ENCODE measurements at places on chromosomes 7 and 10.

DNA sequence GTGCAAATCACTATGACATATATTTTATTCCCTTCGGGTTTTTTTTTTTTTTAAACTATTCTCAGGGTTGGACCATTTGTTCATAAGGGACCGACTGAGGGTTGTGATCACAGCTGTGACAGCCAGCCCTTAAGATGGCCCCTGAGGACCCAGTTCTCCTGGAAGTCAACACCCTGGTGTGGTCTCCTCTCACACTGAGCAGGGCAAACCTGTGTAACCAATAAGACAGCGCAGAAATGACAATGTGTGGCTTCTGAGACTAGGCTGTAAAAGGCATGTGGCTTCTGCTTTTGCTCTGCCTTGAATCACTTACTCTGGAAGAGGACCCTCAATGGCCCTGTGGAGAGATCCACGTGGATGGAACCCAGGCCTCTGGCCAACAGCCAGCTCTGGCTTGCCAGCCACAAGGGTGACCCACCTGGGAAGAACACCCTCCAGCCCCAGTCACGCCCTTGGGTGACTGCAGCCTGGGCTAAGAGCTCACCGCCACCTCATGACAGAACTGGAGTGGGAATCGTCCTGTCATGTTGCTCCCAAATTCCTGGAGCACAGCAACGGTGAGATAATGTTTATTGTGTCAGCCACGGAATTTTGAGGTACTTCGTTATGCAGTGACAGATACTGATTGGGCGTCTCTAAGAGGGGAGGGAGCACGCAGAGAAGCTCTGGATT, 127.1 kb downstream of the CLEC2L start:
- no peak for DNase-seq

GRCh38 chr10:119479532-119479931, 63.0 kb downstream of the RGS10 start:
- no peak for DNase-seq

- DNase-seq, result no peak
These were observed 79.6 kb upstream of the STRIP2 start for GRCh38 chr7:129354428-129355157.

DNA sequence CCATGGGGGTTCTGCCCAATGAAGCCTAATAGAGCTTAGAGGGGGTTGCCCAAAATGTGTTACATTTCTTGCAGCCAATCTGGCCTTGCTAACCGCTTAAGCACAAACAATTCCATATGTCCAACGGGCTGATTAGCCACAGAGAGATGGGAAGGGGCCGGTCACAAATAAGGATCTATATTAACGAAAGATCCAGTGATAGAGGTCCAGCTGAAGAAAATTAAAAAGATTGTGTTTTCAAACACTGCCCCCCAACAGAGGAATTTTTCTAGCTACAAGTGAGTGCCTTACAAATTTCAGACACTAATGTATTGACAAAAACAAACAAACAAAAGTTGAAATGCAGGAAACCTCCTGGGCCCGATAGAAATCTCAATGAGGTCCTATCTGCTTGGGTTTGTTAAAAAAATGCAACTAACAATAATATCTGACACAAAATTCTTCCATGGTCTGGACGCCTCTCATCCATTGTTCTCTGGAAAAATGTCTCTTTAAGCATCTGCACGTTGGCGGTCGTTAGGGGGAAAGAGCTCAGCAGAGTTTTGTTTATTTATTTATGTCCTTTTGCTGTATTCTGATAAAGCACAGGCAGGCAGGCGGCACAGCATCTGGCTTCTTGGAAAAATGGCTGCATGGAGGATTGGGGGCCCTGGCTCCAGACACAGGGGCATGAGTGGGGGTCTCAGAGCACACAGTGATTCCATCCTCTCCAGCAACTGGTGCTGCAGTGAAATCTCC, 402.0 kb downstream of the RPS24 start:
- no peak for DNase-seq

Data from mucosa of descending colon (tissue), 3 donors.